CD4-positive, alpha-beta memory T cell (primary cell): ENCODE measurements at places on chromosomes 6 and 20.
A peak's percentile ranks its signal among the peaks of the same experiment; 100 is the strongest.

DNA sequence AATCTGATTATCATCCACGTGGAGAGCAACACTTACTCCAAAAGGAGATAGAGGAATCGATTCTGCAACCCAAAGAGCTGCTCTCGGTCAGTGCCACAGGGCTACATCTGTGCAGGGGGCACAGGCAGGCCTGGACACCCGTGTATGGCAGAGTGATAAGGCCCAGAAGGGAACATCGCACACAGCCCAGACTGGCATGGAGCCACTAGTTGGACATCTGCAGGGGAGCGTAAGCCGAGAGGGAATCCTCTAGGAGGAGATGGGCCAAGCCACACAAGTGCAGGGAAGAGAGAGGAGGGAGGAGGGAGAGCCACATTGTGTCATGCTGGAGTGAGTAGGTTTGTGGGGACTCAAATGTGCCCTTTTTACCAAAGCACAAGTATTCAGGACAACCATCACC lies 50.4 kb upstream of the ENTPD6 start:
- no peak for DNase-seq

DNA sequence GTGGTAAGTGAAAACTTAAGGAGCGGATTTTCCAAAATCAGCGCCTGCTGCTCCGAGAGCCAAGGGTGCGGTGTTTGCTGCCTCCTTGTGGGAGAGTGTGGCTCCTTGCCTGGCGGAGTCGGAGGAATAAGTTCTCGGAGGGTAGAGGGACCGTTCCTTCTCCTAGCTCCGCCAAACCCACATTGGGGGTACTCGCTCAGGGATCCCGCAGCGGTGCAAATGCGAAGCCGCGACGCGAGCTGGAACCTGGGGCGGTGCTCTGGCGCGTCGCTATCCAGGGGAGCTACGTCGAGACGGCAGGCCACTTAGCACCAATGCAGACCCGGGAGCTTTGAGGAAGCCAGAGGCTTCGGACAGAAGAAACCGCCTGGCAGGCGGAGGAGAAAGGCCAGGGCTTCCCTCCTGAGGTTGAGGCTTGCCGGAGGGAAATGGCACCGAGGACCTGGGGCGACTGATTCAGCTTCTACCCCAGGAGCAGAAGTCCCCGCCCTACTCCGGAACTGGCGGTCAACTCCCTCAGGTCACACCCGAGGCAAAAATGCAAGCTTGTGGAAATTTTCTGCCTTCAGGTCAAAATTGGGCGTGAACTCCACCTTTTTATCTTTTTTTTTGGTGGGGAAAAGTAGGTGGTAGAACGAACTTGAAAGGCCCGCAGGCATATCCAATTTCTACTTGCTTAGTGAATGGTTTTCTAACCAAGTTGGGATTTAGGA lies 5.7 kb upstream of the DDX43 start:
- peak; percentile 64 for DNase-seq

GRCh38 chr20:52083627-52084232 lies 107.8 kb downstream of the ZFP64 start:
- no peak for DNase-seq

GRCh38 chr6:40588480-40588879 lies 1.3 kb upstream of the LRFN2 start:
- no peak for DNase-seq

DNA sequence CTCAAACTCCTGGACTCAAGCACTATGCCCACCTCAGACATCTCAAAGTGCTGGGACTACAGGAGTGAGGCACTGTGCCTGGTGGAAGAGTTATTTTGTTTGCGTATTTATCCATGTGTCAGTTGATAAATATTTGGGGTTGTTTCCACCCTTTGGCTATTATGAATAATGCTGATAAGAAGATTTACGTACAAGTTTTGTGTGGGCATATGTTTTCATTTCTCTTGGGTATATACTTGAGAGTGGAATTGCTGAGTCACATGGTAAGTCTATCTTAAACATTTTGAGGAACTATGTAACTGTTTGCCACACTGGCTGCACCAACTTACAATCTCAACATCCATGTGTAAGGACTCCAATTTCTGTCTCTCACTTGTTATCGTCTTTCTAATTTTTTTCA lies 200.3 kb downstream of the RNGTT start:
- no peak for DNase-seq

DNA sequence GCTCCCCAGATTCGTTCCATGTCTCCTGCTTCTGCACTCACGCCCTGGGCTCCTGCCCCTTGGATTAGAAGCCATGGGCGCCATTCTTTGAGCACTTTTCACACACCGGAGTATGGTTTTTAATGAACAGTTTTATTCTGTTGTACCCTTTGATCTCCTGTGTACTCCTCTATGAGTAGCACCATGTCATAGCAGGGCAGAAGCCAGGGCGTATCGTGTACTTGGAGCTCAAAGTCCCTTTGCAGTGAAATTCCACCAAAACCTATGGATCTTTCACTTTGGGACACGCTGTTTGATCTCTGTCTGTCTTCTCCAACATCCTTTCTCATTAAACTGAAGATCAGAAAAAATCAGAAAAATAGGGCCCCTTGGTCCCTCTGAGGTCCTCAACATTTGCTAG lies 275.3 kb downstream of the NRN1 start:
- no peak for DNase-seq

GRCh38 chr20:50558483-50558925 lies 48.3 kb downstream of the PTPN1 start:
- DNase-seq = no peak

DNA sequence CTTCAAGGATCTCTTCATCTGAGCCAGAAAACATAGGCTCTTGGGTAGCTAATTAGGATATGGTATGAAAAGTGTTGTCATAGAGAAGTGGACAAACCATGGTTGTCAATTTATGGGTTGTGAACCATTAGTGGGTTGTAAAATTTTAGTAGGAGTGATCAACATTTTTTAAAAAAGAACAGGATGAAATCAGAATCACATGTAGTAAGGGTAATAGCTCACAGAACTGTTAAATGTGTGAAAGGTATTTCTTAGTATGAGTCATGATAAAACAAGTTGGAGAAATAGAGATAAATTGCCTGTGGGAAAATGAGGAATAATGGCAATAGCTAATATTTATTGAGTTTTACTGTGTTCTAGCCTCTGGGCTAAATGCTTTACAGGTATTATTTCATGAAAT lies 113.4 kb downstream of the MAP3K4 start:
- no peak for DNase-seq

DNA sequence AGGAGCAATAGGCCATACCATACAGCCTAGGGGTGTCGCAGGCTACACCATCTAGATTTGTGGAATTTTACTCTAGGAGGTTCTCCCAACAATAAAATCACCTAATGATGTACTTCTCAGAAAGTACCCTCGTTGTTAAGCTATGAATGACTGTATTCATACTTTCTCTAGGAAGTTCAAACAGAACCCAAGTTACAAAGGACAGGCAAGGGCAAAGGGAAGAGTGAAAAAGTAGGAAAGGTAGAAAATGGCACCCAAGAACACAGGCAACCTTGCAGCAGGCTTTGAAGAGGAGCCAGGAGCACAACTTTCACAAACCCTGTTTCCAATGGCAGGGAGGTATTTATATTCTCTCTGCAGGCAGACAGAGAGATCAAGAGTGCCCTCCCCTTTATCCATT lies 67.2 kb downstream of the B4GALT5 start:
- DNase-seq = no peak

DNA sequence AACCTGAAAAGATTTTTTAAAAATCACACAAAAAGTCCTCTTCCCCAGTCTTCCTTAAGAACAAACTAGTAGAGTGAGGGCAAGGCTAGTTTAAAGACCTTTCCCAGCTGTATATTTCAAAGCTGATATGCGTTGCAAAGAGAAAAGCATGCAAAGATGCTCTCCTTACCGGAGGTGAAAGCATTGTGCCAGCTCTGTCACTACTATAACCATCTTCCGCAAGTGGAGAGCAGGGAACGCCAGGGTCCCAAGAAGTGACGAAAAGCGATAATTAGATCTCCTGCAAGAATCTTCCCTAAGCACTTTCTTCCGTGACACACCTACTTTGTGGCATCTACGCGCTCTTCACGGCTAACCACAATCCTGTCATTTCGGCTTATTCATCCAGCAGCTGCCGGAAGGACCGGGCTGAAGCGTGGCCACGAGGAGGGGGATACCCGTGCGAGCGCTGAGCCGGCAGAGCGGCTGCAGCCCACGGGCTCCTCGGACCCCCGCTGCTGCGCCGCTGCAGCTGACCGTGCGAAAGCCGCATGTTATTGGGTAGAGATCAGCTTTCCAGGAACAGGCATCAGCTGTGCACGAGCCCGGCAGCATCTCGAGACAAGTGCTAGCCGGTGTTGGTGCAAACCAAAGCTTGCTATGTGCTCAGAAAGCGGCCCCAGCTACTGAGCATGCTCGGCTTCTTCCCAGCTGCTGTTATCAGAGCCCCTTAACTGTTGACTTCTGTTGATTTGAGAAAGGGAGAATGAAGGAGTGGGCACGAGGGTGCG lies 57.2 kb upstream of the ARHGAP18 start:
- peak; percentile 75 for DNase-seq

- no peak for DNase-seq
Measured at GRCh38 chr6:113489952-113490746, 367.0 kb upstream of the MARCKS start.

DNA sequence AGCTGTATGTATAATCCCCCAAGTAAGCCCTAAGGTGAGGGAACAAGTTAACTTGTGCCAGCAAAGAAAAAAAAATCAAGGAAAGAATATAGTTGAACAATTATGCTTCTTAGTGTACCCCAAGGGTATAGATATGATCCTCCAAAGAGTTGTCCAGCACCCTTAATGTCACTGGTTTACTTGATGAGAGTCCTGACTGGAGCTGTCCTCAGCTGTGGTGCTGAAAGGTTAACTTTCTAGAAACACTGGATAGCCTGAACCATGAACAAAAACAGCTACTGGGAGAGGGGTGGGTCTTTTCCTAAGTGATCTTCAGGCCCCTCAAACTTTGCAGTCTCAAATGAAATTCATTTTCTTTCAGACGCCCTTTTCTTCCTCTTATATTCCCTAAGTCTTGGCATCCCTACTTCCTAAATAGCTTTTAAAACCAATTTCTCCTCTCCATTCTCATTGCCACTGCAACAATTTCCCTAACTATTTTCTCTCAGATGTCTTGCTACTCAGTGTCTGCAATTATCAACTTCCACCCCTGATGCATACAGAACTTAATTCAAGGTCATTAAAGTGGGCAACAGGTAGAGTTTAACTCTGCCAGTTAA lies 83.5 kb upstream of the PROKR2 start:
- no peak for DNase-seq

GRCh38 chr20:45355209-45356084 lies 7.2 kb upstream of the SDC4 start:
- DNase-seq = no peak

GRCh38 chr6:15341311-15342001 lies 95.6 kb downstream of the JARID2 start:
- DNase-seq = no peak

GRCh38 chr6:2387445-2387844 lies 142.0 kb upstream of the GMDS start:
- no peak for DNase-seq
